ENCODE measurements at places on chromosomes 4 and X. TPM values are rescaled to one million over a fixed set of nuclear protein-coding genes. Genes with fewer than 3 reads are reported as not detected.

L1CAM gene
- total RNA-seq = 22.0 TPM

SOWAHB gene
- total RNA-seq = 0.05 TPM

TCP11X1 gene
- not detected for total RNA-seq

UGT2A1 gene
- not detected for total RNA-seq

SPINK2 gene
- total RNA-seq = 0.18 TPM

HMGN5 gene
- total RNA-seq = 2.3 TPM

PLAC1 gene
- total RNA-seq = 0.68 TPM

DGAT2L6 gene
- not detected for total RNA-seq

HSD17B13 gene
- 0.05 TPM for total RNA-seq

PRPS1 gene
- total RNA-seq = 96.5 TPM

PTTG2 gene
- total RNA-seq = not detected

STPG2 gene
- not detected for total RNA-seq

PPARGC1A gene
- 0.12 TPM for total RNA-seq

CSAG3 gene
- not detected for total RNA-seq

PRSS12 gene
- total RNA-seq = 0.14 TPM

RNF150 gene
- 0.25 TPM for total RNA-seq

RADX gene
- total RNA-seq = 0.06 TPM

SERTM2 gene
- total RNA-seq = not detected

NAT8L gene
- 13.6 TPM for total RNA-seq

FGA gene
- 22.6 TPM for total RNA-seq

G6PD gene
- 1,336 TPM for total RNA-seq

RBM41 gene
- 7.1 TPM for total RNA-seq

CYBB gene
- 0.02 TPM for total RNA-seq

GSX2 gene
- not detected for total RNA-seq

TMSB15A gene
- total RNA-seq = 0.56 TPM

HTT-AS gene
- total RNA-seq = not detected

Data from A549 treated with Hydrocortisone at 1 μM for 4 hours (cell line).